GOT3 (cell line): ENCODE measurements at places on chromosomes 13 and 19.
A peak's percentile ranks its signal among the peaks of the same experiment; 100 is the strongest.

DNA sequence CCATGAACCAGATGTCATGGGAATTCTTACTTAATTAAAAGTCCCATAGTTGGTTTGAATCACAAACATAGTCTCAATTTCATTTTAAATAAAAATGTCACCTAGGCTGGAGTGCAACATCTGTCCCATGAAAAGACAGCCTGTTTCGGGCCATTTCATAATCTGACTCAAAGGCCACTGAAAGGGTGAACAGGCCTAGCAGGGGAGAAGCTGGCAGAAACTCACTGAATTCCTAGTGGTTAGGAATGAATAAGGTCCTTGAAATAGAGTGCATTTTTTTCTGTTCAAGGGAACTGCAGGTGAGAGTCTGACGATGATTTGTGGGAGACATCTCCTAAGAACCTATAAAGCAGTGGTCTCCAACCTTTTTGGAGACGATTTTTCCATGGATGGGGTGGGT lies 44.0 kb upstream of the PCCA start:
- DNase-seq = no peak

DNA sequence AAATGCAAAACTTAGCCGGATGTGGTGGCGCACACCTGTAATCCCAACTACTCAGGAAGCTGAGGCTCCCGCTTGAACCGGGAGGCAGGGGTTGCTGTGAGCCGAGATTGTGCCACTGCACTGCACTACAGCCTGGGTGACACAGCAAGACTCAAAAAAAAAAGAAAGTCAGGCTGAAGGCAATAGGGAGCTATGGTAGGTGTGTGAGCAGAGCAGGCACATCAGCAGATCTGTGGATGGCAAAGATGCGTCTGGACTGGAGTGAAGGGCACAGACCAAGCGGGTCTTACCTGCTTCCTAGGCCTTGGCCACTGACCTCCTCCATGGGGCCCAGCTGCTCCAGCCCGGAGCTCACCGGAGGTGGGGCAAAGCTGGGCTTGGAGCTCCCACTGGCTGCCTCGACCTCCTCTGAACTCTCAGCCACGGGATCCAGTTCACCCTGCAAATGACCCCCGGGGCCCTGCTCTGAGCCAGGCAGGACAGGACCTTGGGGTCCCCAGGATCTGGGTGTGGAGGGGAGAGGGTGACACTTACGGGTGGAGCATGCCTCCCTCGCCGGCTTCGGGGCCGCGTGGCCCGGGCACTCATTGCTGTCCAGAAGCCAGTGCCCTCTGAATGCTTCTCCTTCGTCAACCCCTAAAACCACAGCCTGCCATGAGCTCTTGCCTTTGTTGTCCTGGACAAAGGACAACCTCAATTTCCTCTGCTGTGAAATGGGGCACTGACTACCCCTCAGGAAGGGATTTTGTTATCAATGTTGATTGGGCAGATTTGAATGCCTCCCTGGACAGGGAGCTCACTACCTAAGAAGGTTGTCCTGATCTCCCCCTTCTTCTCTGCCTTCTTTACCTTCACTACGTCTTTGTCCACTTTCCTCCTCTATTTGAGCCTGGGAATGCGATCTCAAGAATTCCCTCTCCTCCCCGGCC lies 569 bp downstream of the USHBP1 start:
- DNase-seq = no peak

- no peak for DNase-seq
Observed at GRCh38 chr13:112840472-112841302, 128.3 kb upstream of the MCF2L start.

DNA sequence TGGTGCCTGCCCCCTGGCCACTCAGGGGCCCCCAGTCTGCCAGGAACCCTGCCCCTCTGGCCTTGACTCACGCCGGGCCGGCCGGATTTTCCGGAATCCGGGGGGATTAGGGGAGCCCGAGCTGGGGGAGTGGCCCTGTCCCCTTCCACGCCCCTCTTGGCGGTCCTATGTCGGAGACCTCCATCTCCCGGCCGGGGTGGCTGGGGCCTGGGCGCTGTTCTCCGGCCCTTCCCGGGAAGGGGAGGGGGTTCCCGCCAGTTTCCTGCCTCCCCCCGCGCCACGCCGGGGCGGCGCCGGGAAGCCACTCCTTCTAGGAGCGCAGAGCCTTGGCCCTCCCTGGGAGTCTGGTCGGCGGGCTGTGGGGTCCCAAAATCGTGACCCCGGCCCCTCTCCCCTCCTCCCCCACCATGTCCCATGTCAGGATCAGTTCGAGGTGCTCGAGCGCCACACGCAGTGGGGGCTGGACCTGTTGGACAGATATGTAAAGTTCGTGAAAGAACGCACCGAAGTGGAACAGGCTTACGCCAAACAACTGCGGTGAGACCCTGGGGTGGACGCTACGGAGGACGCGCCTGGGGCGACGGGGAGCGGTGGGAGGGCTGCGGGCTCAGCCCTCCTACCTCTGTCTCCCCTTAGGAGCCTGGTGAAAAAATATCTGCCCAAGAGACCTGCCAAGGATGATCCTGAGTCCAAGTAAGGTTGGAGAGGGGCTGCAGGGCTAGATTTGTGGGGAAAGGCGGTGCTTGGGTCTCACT lies 1.3 kb downstream of the TRIP10 start:
- no peak for DNase-seq

DNA sequence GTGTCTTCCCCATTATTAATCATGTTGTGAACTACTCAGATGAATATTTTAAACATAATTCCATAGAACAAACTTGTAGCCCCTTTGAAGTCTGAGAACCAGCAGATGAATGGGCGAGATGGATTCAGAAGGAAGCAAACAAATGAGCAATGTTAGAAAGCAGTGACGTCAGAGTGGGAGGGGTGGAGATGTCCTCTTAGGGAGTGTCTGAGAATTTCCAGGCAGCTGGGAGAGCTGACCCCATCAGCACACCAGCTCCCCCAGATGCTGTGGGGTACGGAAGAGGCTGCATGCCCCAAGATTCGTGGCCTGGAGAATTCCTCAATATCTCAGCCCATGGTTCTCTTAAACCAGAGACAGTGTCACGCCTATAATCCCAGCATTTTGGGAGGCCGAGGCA lies 68.6 kb downstream of the DPF1 start:
- DNase-seq = no peak

DNA sequence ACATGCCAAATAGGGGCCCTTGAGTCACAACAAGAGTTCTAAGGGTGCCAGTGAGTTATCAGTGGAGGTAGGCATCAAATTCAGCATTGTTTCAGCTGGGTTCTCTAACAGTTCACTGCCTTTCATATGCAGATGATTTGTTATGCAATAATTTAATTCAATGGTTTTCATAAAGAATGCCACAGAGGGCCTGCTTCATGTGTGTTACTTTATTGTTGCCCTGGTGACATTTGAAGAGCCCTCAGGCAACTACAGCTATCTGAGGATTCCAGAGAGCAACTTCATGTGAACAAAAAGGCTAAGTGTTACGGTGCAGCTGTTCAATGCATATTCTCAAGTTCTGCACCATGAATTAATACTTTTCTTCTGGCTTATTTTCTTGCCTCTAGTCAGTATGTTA lies 43.1 kb upstream of the STARD13 start:
- DNase-seq = no peak

DNA sequence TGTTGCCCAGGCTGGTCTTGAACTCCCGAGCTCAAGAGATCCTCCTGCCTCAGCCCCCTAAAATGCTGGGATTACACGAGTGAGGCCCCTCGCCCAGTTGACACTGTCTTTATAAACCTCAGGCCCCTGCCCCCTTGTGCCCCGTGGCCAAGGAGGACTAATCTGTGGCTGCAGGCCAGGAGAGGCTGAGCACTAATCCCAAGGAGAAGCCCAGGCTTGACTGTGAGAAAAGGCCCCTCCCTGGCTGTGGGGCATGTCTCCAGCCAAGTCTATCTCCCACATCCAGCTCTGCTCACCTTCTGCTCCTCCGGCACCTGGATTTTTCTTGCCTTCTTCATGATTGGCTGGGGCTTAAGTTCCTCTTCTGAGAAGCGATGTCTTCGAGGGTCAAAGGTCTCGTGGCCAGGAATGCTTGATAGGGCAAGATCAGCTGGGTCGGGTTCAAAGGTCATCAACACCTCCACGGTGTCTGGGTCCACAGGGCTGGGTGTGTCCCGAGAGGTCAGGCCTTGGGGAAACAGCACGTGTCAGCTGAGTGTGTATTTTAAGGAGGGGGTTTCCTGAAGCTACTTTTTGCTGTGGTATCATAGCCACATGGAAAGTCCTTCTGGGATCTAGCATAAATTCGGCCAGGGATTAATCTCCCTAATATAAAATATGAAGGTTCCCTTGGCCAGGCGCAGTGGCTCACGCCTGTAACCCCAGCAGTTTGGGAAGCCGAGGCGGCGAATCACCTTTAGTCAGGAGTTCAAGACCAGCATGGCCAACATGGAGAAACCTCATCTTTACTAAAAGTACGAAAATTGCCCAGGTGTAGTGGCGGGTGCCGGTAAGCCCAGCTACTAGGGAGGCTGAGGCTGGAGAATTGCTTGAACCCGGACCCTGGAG lies 3.8 kb downstream of the DBP start:
- no peak for DNase-seq

DNA sequence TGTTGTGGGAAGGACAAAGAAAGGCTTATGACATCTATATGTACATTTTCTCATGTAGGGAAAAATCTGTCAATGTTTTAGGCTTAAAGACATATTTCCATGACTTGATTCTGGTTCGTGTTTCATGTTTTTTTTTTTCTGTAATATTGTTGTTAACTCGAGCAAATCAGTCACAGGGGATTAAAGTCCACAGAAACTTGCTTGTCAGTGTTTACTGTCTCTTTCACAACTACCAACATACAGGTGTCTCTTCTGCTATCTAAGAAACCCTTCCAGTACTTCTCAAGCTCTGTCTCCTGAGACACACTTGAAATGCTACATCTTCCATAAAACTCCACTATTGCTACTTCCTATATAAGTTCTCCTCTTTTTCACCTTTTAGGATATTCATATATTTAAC lies 130.9 kb upstream of the SLITRK6 start:
- no peak for DNase-seq

DNA sequence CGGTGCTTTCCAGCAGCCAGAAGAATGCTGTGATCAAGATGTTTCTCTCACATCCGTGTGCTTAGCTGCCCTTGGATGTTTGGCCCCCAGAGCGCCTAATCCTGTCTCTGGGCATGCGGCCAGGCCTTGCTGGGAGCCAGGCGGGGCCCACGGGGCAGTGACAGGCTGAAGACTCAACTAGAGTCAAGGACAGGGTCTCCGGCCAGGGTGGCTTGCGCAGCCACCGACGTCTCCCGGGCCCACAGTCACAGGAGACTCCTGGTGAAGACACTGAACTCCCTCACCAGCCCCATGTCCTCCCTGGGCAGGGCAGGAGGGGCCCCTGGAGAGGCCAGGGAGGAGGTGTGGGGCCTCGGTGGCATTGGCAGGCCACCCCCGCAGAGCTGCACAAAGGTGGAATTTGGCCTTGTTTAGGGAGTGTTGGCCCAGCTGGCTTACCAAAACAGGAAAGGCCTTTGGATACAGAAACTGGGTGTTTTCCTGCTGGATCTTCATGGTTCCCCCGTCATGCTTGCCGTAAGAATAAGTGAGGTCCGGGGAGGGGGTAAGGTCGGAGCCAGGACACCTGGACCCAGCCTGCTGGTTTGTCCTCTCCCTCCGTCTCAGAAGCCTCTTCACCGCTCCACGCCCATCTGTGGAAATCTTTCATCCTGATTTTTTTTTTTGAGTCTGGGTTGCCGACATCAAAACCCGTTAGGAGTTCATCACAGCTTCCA lies 10.0 kb upstream of the NDUFS7 start:
- no peak for DNase-seq

DNA sequence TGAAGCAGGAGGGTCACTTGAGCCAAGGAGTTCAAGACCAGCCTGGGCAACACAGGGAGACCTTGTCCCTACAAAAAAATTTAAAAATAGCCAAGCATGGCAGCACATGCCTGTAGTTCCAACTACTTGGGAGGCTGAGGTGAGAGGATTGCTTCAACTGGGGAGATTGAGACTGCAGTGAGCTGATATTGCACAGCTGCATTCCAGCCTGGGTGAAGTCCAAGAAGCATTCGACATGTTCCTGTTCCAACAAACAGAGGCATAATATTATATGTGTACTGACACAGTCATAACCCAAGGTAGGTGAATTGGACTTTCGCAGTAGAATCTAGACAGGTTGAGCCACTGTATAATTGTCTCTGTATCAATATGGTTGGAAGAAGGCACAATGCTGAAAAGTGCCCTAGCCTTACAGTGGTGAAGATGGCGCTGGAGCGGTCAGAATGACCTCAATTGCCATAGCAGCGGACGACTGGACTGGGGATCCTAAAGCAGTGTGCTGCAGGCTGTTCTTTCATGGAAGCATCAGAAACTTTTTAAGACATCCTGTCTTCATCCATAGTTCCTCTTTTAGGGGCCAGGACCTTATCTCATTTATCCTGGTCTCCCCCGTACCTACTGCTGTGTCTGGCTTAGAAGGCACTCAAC lies 112.0 kb upstream of the CLDN10 start:
- DNase-seq = no peak

- no peak for DNase-seq
Observed at GRCh38 chr19:3061182-3062161, 823 bp downstream of the TLE5 start.

- peak; percentile 94 for DNase-seq
Observed at GRCh38 chr13:49443704-49444523, at the start of the genes CAB39L and SETDB2. Gene CAB39L (minus strand): TSS chr13:49444064. CDS start chr13:49382910, 61,154 bp downstream. Gene SETDB2 (plus strand): TSS chr13:49444274. CDS start chr13:49451894, 7,620 bp downstream.

- no peak for DNase-seq
Observed at GRCh38 chr13:32153056-32153455, 121.5 kb downstream of the FRY start.

- DNase-seq = no peak
Observed at GRCh38 chr13:45863709-45864590, 12.4 kb upstream of the SIAH3 start.

DNA sequence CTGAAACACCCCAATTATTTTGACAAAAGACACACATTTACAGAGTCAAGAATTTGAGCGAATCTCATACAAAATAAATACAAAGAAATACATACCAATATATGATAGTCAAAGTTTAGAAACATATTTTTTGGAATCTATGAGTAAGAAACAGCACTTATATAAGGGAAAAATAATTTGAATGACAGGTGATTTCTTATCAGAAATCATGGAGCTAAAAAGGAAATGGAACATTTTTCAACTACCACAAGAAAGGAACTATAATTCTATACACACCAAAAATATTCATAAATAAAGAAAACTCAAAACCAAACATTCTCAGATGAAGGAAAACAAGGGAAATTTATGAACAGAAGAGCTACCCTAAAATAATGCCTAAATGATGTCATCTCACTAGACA lies 1226.6 kb downstream of the PCDH9 start:
- DNase-seq = no peak

DNA sequence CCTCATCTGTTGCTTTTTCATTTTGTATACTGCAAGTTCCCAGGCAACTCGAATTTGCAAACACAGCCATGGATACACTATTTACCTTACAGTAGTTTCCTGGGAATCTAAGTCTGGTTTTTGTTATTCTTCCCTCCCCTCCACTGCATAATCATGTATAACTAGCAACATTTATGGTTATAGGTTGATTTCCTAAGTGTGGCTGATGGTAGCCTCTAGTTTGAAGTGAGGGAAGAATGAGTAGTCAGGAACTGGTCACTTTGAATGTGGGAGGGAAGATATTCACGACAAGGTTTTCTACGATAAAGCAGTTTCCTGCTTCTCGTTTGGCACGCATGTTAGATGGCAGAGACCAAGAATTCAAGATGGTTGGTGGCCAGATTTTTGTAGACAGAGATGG lies at the start of gene KCNRG:
KCNRG (plus strand) TSS at position 187 of the 400 bp plus-strand sequence; CDS start at position 237, 50 bp downstream.
- DNase-seq = no peak

- DNase-seq = no peak
Observed at GRCh38 chr13:28551498-28551895, 56.6 kb upstream of the FLT1 start.

- DNase-seq = peak; percentile 27
Observed at GRCh38 chr19:18846862-18847548, 15.2 kb downstream of the UPF1 start.
